ENCODE measurements at places on chromosomes 11 and 22.

DNA sequence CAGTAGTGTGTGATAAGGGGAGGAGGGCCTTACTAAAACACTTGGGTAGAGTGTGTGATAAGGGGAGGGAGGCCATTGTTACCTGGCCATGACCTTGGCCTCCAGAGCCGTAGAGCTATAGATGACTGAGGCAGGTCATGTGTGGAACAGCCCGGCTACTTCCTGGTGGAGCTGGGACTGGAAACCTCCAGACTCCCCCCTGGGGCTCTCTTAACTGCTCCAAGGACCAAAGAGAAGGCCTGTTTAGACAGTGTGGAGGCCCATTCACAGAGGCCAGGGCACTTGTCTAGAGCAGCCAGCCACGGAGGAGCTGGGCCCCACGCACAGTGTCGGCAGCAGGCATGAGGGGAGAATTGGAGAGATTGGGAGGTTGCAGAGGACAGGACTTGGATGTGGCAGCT is 12.5 kb upstream of the MICALL1 start:
- no peak for DNase-seq

DNA sequence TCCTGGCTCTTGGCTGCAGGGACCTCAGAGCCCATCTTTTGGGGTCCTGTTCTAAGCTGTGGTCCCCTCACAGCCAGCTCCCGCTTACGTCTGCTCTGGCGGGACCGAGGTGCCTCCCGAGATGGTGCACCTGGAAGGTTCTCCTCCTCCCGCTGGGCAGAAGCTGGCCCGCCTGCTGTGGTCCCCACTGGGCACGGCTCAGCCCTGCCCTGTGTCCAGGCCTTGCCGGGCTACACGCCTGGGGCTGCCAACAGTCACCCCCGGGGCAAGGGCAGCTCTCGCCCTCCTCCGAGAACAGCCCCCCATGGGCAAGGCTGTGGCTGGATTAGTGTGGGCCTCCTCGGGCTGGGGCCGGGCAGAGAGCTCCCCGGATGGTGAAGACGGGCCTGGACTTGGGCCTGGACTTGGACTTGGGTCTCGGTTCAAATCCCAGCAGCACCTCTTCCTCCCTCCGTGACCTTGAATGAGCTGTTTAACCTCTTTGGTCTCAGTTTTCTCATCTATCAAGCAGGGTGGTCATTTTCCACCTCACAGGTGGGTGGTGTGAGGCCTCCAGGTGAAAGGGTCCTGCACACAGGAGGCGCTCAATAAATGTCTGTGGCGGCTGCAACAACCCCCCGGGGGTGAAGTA is 998 bp downstream of the BAIAP2L2 start:
- DNase-seq: no peak

- no peak for DNase-seq
These were observed 8.1 kb downstream of the RIC8A start for GRCh38 chr11:215581-216037.

DNA sequence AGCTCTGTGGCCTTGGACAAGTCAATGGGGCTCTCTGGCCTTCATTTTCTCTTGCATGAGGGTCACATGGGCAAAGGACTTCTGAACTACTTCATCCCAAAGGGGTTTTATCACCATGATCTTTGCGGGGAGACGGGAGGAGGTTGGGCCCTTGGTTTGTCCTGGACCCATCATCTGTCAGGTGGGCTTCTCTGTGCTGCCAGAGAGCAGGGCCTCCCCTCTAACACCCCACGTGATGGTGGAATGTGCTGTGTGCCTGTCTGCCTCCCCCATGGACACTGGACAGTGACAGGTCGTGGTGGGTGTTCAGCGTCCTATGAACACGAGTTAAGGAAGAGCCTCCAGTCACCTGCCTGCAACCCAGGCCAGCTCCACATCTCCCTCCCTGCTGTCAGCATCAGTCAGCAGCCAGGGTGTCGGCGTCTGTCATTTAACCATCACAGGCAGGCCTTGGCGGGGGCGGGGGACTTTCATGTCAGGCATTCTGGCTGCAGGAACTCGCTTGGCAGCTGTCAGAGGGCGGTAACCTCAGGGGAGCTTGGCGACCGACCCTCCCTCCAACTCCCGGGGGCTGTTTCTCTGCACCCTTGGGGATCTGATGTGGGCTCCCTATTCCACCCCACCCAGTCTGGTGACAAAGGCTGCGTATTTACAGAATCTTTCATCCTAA is 2.6 kb upstream of the SUN2 start:
- no peak for DNase-seq

- no peak for DNase-seq
These were observed 79.3 kb downstream of the CTTN start for GRCh38 chr11:70477609-70478008.

GRCh38 chr22:40273319-40273718 is 73.0 kb upstream of the ADSL start:
- DNase-seq: no peak

- DNase-seq: no peak
These were observed 100.7 kb downstream of the FAR1 start for GRCh38 chr11:13769188-13769587.

GRCh38 chr22:17767233-17768065 is 6.8 kb downstream of the BID start:
- no peak for DNase-seq

DNA sequence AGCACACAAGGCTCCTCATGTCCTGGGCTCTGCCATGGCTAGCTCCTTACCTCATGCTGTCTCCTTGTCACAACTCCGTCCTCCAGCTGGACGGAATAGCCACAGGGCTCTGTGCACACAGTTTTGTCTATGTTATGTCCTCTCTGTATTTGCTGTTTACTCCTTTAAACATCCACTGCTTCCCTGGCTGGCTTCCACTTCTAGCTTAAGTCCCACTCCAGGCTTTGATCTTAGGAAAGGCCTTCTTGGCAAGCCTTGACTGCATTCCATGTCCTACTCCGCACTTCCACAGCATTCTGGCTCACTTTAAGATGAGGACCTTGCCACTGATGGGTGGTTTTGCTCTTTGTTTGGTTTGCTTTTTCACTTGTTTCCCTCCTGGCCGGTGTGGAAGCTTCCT is 22.9 kb upstream of the ROBO3 start:
- DNase-seq: no peak

GRCh38 chr11:44147751-44148150 is 52.3 kb downstream of the EXT2 start:
- no peak for DNase-seq

DNA sequence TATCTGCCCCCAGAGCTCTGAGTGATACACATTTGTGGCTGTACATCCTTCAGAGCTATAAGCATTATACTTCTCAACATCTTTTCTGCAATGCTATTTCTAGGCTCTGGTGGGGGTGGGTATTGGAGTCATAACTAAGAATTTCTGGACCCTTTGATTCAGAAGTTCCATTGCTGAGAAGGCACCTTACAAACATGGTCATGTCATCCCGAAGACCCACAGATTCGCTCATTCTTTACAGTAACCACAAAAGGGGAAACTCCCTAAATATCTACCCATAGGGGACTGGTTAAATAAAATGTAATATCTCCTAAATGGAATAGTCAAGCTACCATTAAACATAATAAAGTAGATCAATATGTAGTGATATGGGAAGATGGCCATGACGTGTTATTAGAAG is 98.8 kb downstream of the PRR5L start:
- DNase-seq: no peak

- DNase-seq: no peak
These were observed at the start of gene TSPAN18 for GRCh38 chr11:44726283-44727113. TSPAN18 (plus strand) TSS chr11:44726962; CDS start chr11:44906417, 179,455 bp downstream.

All from kidney capillary endothelial cell (primary cell).